ENCODE measurements at places on chromosomes 3 and 15.

DNA sequence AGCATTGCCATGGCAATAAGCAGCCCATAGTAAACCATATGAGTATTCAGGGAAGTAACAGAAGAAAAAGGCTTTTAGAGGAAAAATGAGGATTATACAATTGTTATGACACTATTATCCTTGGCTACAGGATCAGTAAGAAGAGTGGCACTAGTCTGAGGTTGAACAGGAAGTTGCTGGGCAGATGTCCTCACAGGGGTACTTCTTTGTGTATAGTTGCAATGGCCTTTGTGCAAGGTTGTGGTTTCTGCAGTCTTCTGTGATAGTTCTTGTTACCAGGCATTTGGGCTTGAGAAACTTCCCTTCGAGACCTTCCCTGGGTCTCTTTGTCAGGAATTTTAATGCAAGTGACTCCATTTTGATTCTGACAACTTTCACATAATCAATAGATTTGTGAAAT lies 100.6 kb upstream of the ATP11B start:
- DNase-seq = peak; percentile 53

DNA sequence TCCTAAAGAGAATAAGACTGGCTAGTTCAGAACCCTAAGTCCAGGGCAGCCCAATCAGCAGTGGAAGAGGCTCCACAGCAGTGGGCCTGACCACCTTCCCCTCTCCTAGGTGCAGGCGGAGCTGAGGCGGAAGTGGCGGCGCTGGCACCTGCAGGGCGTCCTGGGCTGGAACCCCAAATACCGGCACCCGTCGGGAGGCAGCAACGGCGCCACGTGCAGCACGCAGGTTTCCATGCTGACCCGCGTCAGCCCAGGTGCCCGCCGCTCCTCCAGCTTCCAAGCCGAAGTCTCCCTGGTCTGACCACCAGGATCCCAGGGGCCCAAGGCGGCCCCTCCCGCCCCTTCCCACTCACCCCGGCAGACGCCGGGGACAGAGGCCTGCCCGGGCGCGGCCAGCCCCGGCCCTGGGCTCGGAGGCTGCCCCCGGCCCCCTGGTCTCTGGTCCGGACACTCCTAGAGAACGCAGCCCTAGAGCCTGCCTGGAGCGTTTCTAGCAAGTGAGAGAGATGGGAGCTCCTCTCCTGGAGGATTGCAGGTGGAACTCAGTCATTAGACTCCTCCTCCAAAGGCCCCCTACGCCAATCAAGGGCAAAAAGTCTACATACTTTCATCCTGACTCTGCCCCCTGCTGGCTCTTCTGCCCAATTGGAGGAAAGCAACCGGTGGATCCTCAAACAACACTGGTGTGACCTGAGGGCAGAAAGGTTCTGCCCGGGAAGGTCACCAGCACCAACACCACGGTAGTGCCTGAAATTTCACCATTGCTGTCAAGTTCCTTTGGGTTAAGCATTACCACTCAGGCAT lies 33.7 kb downstream of the VIPR1 start:
- DNase-seq = peak; percentile 27

GRCh38 chr3:126106336-126107202 lies 22.6 kb upstream of the SLC41A3 start:
- no peak for DNase-seq

GRCh38 chr15:101276501-101277037 lies 716 bp downstream of the SELENOS start:
- no peak for DNase-seq

GRCh38 chr3:72039677-72040076 lies 254.7 kb upstream of the PROK2 start:
- no peak for DNase-seq

DNA sequence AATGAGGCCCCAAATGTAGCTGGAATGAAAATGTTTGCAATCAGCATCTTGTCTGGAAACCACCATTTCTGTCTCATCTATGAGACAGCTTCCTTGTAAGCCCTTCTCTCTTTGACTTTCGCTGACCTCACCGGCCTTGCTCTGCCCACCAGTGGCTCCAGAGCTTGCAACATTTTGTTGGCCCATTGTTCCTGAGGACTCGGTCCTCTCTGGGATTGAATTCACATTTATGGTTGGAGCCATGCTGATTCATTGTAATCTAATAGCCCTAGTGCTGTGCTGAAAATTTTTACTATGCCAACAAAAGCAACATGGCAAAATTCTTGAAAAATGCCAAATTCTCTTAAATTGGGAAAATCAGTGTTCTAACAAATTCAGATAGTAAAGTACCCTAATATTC lies 37.2 kb downstream of the ABHD5 start:
- DNase-seq = no peak

DNA sequence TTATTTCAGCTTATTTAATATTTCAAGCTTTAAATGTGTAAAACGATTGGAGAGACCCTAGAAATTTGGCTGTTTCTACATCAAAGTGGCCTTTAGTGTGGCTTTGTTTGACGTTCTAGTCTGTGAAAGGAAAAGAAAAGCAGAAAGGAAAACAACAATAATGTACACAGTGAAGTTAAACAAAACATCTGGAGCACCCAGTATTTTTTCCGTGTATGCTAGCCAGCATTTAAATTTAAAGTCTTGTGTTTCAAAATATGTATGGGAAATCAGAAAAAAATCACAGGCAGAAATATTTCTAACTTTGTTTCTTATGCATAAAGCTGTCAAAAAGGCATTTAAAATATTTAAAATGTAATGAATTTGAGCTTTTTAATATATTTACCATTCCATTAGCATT lies 218.1 kb downstream of the NAALADL2 start:
- DNase-seq = no peak
